Activated CD4-positive, alpha-beta memory T cell treated with anti-CD3 and anti-CD28 coated beads, Interleukin-2, amount 10 ng/mL, durations not matched to agents 7 days and 5 days (primary cell): ENCODE measurements at places on chromosomes 6 and 20. TPM values are rescaled to one million over a fixed set of nuclear protein-coding genes. Genes with fewer than 3 reads are reported as not detected.

ANKRD6 gene
- 4.8 TPM for total RNA-seq

ECT2L gene
- total RNA-seq: not detected

DNA sequence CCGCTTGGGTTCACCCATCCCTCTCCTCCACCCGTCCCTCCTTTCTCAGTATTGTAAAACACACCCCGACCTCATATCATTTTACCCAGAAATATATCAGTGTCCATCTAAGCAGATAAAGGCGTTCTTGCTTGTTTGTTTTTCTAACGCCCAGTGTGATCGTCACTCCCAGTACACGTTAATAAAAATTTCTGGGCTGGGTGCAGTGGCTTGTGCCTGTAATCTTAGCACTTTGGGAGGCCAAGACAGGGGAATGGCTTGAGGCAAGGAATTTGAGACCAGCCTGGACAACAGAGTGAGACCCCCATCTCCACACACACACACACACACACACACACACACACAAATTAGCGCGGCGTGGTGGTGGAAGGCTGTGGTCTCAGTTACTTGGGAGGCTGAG lies 24.4 kb upstream of the TFAP2C start:
- DNase-seq: no peak

GSTA2 gene
- total RNA-seq: not detected

KCNQ2 gene
- total RNA-seq: not detected

- DNase-seq: no peak
Measured at GRCh38 chr6:36136034-36136433, 5.7 kb downstream of the MAPK13 start.

GRCh38 chr20:42441864-42442331 lies 747.8 kb downstream of the PTPRT start:
- no peak for DNase-seq

DNA sequence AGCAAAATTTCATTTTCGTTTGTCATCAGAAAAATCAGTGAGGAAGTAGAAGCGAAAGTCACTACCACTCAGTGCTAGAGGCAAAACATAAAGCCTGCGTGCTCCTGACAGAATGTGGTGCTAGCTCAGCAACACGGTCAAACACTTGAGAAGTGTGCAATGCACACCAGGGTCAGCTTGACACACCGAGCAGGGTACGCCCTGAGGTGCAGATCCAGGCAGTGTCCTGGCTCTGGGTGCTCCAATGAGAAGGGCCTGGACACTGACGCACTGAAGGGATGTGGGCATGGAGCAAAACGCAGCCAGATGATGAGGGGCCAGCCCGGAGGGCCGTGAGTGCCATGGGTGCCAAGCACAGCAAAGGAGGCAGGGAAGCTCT lies 5.9 kb downstream of the RNASET2 start:
- peak; percentile 51 for DNase-seq

DNA sequence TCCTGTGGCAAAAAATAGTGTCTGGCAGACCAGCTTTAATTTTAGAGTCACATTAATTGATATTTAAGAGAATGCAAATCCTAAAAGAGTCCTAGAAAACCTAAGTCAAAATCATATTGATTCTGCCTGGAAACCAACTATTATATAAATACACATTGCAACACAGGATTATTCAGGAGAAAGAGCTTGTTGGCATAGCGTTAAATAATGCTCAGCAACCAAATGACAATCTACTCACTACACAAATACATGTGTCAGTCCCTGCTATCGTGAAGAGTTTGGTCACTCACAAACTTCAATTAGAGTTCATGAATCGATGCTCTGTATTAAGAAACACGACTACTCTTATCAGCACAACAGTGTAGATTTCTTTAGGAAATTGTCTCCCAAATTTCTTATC lies 54.2 kb downstream of the CGA start:
- DNase-seq: no peak

CAP2 gene
- total RNA-seq: not detected

DNA sequence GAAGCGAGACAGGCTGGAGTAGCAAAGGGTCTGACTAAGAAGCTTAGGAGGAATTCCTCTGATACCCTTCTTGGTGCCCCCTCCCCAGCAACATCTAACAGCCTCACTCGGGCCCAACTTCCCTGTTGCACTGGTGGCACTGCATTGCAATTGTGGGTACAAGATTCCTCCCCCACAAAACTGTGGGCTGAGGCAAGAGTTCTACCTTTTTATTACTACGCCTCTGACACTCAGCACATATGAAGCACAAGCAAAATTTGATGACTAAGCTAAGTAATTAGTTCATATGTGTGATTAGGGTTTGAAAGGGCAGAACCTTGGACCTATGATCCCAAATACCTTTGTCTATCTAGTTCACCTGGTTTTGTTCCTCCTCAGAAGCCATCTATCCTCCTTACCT lies 83.5 kb downstream of the ZHX3 start:
- no peak for DNase-seq

- no peak for DNase-seq
Measured at GRCh38 chr20:25032478-25033264, 25.3 kb downstream of the ACSS1 start.

DNA sequence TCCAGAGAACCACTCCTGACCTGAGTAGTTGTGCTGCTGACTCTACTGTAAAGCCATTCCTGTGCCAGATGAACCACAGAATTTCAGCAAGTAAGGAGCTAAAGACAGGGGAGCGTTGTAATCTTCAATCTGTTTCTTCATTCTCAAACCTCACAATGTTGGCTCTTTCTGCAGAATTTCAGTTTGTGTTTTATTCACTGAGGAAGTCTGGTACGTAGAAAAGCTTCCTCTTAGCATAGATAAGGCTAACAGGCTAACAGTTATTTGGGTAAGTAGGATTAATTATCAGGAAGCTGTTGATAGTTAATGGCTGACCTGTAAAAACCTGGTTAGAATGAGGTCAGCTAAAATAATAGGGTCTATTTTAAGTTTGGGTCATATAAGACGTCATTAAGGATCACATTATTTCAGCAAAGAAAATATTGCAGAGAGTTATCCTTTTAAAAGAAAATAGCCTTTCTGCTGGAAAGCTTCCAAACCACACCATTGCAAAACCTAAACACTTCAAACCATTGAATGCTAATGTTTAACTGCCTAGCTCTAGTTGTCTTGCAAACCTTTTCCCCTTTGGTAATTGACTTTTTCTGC lies 14.1 kb upstream of the TENT5A start:
- DNase-seq: no peak

BMP7 gene
- total RNA-seq: not detected

DNA sequence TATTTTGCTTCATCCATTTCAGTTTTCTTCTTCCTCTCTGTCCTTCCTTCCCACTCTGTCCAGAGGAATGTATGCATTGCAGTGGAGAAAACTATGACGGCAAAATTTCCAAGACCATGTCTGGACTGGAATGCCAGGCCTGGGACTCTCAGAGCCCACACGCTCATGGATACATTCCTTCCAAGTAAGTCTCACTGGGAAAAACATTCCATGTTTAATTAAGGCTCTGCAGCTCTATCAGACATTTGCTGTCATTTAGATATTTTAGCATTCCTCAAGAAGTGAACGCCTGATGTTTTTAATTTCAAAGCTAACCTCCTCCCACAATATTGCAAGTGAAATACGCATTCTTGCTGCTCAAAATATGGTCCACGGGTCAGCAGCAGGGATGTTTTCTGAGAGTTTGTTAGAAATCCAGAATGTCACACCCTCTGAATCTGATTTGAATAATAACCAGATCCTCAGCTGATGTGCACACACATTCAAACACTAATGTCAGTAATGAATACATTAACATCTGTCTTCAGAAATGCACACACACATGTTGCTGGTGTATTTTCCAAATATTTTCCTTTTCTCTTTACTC lies 12.8 kb downstream of the PLG start:
- DNase-seq: no peak

C20orf204 gene
- total RNA-seq: 6.9 TPM

DNA sequence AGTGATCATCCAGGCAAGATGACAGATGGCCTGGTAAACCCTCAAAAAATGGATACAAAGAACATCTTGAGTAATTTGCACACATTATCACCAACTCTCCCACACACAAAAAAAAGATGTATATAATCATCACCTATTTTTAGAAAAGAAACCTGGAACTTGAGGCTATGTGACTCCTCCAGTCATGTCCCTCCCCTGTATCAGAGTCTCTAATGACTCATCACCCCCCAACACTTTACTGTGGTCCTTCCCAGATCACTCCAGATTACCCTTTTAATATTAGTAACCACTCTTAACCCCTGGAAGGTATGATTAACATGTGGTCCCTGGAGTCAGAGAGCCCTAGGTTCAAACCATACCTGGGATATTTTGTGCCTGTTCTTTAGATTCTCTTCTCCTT lies 144.8 kb downstream of the ZNF217 start:
- no peak for DNase-seq

KCNQ5 gene
- 4.3 TPM for total RNA-seq

DNA sequence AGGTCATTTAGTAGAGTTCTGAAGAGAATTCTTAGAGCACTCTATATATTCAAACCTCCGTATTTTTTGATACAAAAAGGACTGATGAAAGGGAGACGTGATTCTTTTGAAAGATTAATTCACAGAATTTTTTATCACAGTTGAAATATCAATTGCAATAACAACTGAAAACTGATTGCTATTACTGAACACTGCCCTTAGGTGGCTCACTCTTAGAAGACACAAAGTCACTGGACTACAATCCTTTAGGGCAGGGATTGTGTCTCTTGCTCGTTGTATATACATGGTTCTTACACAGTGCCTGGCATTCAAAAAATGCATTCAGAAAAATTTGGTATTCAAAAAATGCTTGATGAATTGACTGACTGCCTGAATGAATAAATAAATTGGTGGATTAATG lies 17.1 kb upstream of the CALHM6 start:
- DNase-seq: no peak

DUSP15 gene
- not detected for total RNA-seq

DNA sequence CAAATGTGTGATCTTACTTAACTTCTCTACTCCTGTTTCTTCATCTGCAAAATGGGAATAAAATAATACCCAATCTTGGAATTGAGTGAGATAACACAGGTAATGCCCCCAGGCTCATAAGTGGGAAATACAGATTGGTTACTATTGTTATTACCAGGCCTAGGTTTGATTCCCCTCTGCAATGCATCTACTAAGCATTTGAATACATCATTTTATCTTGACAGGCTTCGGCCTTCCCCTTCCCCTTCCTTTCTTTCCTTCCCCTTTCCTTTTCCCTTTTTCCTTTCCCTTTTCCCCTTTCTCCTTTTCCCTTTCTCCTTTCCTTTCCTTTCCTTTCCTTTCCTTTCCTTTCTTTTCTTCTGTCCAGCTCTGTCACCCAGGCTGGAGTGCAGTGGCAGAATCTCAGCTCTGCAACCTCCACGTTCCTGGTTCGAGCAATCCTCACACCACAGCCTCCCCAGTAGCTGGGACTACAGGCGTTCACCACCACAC lies 7.3 kb upstream of the HNF4A start:
- no peak for DNase-seq

TTBK1 gene
- 0.30 TPM for total RNA-seq

GRCh38 chr6:70470016-70470415 lies 56.7 kb downstream of the FAM135A start:
- DNase-seq: no peak

GRCh38 chr6:2793534-2794151 lies 28.4 kb downstream of the WRNIP1 start:
- peak; percentile 38 for DNase-seq

VSX1 gene
- total RNA-seq: not detected

DNA sequence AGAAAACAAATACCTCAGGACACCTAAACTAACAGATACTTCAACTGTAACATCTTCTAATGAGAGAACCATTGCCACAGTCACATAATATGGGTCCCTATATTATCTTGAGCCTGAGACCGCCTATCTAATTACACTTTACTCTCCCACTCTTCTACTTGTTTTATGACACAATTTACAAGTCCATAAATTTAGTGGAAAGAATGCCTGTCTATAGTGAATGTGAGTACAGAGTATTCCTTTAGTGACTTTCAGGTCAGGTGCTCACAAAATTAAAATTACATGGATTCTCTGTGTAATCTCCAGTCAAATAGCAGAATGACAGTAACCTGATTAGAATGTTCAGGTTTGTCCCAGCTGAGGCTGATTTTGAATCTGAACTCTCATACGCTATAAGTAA lies 624.1 kb downstream of the PKHD1 start:
- DNase-seq: no peak

HSPA1B gene
- total RNA-seq: 60.6 TPM

VWA7 gene
- total RNA-seq: 11.0 TPM

DNA sequence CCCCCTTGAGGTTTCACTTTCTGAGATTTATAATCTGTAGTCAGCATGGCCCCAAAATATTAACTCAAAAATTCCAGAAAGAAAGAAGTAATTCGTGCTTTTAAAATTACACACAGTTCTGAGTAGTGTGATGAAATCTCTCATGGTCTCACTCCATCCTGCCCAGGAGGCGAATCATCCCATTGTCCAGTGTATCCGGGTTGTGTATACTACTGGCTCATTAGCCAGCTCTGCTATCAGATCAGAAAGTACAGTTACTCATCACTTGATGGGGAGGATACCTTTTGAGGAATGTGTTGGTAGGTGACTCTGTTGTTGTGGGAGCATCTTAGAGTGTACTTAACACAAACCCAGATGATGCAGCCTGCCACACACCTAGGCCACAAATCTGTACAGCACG lies 65.2 kb downstream of the CDC5L start:
- DNase-seq: no peak

POPDC3 gene
- total RNA-seq: not detected

OR2H1 gene
- total RNA-seq: not detected

LPA gene
- total RNA-seq: not detected

DNA sequence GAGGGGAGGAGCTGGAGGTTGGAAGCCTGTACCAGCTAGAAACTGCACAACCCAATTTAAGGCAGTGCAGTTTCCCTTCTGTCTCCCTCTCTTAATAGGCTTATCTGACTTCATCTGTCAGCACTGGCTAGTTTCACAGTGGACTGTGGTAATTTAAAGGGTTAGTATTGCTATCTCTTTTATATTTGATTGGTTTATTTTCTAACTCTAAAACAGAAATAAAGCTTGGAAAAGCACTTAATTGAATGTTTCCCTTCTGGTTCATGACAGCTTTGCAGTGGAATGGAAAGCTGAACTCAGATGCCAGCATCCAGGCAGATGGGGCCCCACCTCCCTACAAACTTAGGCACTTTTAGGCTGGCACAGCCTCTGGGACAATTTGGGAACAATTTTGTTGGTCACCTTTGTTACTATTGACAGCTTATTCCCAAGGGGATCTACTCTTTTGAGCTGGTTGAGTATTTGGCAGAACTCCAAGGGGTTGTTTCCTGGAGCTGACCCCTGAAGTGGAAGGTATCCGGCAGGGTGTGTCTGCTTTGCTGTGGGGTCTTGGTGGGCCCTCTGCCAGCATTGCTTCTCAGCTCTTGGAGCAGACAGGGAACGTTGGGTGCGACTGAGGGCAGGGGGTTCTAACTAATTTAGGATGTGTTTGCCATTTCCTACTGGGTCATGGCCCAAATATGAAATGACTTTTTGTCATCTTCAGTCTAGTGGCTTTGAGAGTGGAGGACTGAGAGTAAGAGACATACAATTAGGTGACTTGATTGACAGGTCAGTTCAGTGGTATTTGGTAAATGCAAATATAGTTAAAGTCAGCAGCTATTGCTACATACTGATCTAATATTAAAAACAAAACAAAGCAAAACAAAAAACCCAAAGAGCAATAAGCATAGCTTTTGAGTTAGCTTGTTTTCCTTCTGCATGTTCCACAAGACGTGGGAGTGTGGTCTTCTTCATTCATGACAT lies 9.3 kb downstream of the SH3BGRL2 start:
- no peak for DNase-seq

- no peak for DNase-seq
Measured at GRCh38 chr20:13856354-13856753, 71.5 kb downstream of the NDUFAF5 start.

- no peak for DNase-seq
Measured at GRCh38 chr6:124080483-124080882, 276.8 kb downstream of the NKAIN2 start.
